ENCODE measurements at places on chromosomes 4 and X.

- no peak for DNase-seq
Measured at GRCh38 chr4:148090503-148091476, 351.4 kb downstream of the NR3C2 start.

GRCh38 chr4:102627831-102628523 lies 126.8 kb downstream of the NFKB1 start:
- DNase-seq: no peak

DNA sequence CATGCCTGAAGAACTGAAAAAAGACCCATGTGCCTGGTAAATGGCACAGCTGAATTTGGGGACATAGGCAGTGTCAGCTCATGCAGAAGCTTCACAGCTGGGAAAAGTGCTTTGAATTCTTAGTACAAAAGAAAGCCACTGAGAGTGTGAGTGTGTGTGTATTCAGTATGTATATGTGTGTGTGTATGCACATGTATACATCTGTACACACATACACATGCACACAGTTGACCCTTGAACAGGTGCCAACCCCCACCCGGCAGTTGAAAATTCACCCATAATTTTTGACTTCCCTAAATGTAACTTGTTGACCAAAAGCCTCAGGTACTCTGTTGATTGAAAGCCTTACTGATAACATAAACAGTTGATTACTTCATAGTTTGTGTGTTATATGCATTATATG lies 49.5 kb upstream of the ENPP6 start:
- DNase-seq: no peak

DNA sequence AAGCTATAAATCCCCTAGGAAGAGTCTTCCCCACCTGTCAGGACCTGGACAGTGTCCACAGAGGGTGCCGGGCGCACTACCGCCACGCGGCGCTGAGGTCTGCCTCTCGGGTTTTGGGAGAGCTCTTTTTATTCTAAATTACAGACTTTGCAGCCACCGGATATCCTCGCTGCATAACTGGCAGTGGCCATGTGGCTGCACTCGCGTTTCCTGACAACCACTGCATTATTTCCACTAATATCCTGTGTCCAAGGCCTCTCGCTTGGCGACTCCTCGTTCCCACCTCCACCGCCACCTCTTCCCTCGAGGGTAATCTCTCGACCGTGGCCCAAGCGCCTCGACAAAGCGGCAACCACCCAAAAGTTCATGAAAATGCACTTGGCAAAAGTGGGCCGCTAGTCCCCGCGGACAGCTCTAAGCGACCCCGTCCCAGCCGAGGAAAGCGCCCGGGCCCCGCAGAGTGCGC lies 512 bp upstream of the TMEM131L start:
- peak; percentile 49 for DNase-seq

- no peak for DNase-seq
Measured at GRCh38 chr4:148116264-148116663, 325.9 kb downstream of the NR3C2 start.

DNA sequence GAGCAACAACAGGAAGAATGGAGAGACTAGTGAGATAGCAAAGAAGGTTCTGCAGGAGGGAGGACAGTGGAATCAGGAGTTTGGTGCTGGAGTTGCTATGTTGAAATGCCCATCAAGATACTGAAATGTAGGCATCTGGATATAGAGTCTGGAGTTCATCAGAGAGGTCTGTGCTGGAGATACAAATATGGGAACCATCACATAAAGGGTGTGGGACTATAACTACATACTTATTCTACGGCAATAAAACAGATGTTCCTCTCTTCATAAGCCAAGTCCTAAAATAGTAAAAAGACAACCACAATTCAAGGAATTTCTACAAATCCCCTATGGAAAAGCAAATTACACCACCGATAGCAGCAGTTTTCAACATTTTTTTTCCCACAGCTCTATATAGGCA lies 1.6 kb downstream of the MED14 start:
- no peak for DNase-seq

DNA sequence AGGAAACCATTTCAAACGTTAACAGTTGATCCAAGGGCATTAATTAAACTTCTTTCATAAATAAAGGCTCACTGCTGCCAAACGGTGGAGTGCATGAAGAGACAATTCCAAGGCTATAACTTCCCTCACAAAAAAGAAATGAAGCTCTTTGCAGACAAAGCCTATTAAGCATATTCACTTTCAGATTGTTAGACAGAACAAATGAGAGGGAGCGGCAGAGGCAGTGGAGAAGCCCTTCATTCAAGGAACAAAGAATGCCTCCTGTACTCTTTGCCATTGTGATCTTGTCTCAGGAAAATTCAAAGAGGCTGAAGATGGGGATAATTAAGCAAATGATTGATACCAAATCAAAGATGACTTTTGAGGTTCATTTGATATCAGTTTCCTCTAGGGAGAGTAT lies 370.5 kb upstream of the FAT1 start:
- DNase-seq: no peak

GRCh38 chr4:137106287-137106686 lies 426.0 kb downstream of the PCDH18 start:
- no peak for DNase-seq

DNA sequence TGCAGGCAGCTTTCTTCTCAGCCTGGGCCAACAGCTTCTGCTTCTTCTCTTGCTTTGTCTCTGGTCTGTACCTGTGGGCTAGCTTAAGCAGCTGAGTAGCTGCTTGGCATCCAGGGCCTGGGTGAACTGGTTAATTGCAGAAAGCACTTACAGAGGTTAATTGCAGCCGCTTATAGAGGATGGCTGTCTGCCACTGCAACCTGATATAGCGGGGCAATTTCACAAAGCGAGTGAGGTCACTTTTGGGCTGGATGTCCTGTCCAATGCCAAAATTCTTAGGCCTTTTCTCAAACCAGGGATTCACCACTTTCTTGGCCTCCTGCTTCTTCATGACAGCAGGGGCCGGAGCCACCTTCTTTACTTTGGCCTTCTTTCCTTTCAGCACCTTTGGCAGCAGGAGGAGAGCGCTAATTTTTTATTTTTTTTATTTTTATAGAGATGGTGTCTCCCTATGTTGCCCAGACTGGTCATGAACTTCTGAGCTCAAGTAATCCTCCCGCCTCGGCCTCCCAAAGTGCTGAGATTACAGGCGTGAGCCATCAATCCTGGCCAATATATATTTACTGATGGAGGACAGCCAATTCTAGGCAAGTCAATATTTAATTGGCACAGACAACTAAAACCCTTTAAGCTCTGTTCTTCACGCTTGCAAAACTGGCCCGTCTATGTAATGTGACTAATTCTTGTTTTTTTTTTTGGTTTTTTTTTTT lies 61.0 kb downstream of the ENOPH1 start:
- DNase-seq: no peak

GRCh38 chr4:115213716-115214115 lies 100.3 kb upstream of the NDST4 start:
- DNase-seq: no peak

DNA sequence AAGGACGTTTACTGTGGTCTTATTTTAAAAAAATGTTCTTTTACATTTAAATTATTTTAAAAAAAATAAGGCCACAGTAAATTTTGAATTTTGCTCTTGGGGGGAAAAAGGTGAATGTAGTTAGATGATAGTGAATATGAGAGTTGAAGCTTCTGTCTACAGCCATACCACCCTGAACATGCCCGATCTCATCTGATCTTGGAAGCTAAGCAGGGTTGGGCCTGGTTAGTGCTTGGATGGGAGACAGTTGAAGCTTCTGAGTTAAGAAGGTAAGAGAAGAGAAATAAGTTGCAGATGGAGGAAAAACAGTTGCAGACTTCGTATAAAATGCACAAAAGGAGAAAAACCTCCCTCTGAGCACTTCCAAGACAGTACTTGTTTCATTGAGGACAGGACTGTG lies 115.6 kb upstream of the NR3C2 start:
- peak; percentile 1 for DNase-seq

- DNase-seq: no peak
Measured at GRCh38 chr4:8439914-8440491, 520 bp downstream of the ACOX3 start.

DNA sequence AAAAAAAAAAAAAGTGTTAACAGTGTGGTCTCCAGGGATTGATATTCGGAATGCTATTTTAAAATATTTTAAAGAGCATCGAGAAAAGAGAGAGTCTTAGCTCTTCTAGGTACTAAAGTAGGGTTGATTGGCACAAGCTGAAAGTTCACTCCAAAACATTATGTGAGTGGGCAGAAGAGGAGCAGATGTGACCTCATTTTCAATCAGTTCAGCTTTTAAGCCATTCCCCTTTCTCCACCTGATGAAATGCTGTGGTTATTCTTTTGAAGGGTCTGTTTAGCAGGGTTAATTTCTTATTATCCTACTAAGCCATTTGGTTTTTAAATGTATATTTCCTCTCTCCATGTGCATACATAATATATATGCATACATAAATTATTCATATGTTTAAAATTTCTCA lies 69.2 kb downstream of the GALNT7 start:
- no peak for DNase-seq

DNA sequence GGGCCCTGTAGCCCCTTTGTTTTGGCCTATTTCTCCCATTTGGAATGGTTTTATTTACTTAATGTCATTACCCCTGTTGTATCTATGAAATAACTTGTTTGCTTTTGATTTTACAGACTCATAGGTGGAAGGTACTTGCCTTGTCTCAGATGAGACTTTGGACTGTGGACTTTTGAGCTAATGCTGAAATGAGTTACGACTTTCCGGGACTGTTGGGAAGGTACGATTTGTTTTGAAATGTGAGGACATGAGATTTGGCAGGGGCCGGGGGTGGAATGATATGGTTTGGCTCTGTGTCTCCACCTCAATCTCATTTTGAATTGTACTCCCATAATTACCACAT lies 39.4 kb downstream of the NLRP2B start:
- no peak for DNase-seq

DNA sequence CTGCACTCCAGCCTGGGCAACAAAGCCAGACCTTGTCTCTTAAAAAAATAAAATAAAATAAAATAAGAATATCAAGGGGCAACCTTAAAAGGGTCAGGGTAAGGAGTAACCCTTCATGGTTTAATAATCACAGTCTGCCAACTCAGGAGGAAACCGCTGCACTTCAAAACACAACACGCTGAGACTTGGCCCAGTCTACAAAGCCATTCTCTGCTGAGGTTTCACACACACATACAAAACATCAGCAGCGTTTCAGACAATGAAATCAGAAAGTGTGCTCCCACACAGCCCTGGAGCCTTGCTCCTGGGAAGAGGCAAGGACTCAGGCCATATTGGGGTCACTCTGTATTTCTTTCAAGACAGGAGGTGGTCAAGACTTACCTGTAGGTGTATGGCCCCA lies 18.3 kb downstream of the SCARB2 start:
- no peak for DNase-seq

DNA sequence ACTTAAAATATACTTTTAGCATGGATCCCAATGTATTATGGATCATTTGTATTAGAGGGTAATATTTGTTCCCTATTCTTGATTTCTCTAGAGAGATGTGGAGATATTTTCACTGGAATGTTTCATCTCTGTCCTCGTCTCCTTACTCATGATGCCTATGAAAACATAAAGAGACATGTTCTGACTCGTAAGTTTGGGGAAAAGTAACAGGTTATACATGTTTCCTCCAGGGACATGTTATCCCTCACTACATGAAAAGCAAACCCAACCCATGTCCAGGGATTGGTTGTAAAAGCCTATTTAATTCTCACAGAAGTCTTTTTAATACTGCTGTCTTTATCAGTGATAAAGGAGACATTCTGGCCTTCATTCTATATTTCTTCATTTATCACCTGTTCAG lies 621.4 kb downstream of the GABRG1 start:
- DNase-seq: no peak

GRCh38 chr4:121594796-121595526 lies 101.8 kb downstream of the ANXA5 start:
- DNase-seq: no peak

DNA sequence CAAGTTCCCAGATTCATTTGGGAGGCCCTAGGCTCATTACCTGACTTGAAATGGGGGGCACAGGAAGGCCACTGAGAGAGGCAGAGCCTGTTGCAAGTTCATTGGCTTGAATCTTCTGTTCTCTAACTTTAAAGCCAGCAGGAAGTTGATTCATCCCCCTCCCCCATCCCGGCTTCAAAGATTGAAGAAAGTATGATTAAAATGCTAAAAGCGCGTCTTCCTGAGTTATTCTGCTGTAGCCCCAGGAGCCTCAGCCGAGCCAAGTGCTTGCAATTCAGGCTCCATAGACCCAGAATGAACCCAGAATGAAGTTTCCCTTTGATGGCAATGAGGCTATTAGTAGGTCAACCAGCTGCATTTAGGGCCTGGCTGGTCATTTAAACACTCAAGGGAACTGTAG lies 14.7 kb downstream of the CHST7 start:
- peak; percentile 48 for DNase-seq

DNA sequence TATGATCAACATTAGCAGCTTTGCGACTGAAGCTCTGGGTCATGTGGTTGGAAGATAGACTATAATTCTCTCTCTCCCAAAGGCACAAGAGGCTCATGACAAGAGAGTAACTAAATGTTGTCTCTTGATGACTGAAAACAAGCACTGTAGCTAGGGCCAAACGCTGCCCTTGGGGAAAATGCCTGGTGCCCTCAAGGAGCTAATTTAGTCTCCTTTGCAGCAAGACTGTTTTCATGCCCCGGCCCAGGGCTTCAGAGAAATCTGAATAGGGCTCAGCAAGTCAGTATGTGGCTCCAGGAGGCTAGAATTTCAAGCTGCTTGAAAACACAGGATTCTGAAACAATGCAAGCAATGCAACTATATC lies 411.9 kb downstream of the GPAT3 start:
- no peak for DNase-seq

DNA sequence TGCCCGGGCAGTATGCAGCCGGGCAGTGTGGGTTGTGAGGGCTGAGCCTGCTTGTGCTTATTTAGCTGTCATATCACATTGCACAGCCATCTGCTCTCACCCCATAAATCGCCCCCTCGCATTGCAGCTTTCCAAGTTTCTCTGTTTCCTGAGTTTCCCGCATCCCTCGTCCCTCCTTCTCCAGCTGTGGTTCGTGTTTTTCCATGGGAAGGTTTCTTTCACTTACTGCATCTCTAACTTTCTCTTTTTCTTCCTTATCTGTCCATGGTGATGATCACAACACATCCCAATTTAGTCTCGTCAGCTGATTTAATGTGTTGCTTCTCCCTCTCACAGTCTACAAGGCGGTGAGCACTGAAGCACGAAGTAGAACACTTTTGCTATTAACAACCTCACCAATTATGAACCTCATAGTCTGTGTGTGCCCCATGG lies 118.1 kb downstream of the ENPP6 start:
- no peak for DNase-seq

GRCh38 chr4:172818901-172819300 lies 349.7 kb upstream of the GALNT7 start:
- no peak for DNase-seq

GRCh38 chrX:153953342-153953830 lies 8.9 kb upstream of the RENBP start:
- peak; percentile 81 for DNase-seq

GRCh38 chr4:24169956-24170355 lies 280.1 kb upstream of the PPARGC1A start:
- no peak for DNase-seq

GRCh38 chrX:20863649-20864048 lies 510.6 kb upstream of the CNKSR2 start:
- DNase-seq: no peak

DNA sequence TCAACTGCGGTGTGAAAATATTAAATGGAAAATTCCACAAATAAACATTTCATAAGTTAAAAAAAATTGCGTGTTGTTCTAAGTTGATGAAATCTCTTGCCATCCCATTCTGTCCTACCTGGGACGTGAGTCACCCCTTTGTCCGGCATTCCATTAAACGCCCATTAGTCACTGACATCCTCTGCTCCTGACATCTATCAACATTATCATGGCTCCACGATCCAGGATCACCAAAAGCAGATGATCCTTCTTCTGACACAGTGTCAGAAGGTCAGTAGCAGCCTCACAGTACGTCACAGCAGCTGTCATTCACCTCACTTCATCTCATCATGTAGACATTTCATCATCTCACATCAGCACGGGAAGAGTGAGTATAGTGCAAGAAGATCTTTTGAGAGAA lies 125.7 kb downstream of the ZNF827 start:
- no peak for DNase-seq
